Heart right ventricle (tissue), 16 donors: ENCODE measurements at places on chromosomes 2 and 18.

- DNase-seq = no peak
These were observed 41.9 kb downstream of the KCMF1 start for GRCh38 chr2:85012855-85013254.

DNA sequence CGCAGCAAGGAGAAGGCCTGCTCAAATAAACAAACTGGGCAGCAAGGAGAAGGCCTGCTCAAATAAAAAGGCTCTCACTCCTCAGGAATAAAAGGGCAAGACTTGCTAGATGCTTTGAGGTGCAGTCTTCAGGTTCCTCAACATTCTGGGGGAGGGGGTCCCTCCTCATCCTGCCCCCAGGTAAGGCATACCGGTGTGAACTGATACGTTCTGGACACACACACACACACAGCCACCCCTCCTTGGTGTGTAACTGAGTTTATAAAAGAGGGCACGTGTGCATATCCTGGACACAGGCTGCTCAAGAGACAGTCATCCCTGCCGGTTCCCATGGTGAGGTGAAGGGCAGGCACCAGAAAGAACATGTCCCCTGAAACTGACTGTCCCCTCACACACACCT, 4.5 kb downstream of the TEX261 start:
- no peak for DNase-seq

- DNase-seq = no peak
These were observed 24.3 kb downstream of the CERS6 start for GRCh38 chr2:168480356-168480755.

DNA sequence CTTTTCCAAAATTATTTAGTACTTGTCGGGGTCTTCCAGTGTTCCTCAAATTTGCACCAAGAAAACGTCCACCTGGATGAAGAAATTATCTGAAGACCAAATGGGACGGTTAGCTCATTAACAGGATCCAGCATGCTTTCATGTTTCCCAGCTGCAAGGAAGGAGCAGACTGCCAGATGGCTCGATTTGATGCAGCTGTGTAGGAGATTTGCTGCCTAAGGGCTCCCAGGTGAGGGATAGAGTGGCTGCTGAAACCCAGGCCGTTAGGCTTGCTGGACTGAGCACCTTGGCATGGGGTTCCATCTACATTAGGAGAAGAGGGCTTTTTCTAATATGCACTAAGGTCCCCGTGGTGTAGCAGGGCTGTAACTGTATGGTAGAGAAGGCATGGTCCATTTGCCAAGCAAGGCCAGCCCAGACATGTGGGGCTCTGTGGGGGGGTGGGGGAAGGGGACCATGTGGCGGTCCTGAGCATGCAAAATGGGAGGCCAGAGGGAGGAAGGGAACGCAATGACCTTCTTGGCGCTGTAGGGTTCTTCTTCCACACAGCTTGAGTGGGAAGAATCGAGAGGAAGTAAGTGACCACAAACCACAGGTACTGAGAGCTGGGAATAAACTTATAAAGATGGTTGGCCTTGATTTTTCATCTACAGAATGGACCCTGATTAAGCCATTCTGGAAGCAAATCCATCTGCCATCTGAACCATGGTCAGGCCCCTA, 144.0 kb downstream of the TMEM163 start:
- DNase-seq = no peak

- DNase-seq = no peak
These were observed 56.8 kb downstream of the ATF2 start for GRCh38 chr2:175111200-175111657.

DNA sequence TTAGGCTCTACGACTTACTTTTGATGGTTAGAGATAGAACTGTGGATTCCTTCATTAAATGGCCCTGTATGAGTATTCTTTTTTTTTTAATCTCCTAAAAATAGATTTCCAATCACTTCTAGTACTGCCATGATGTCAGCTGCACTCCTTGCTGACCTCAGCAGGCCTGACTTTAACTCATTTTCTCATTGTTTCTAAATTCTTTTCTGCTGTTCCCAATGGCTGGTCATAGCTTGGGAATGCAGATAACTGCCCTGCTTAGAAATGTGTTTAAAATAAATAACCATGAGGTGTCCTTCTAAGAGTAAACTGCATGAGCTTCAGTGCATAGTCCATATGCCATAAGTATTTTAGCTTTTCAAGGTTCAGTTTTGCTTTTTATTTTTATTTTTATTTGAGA, 15.7 kb downstream of the CCDC85A start:
- DNase-seq = no peak

DNA sequence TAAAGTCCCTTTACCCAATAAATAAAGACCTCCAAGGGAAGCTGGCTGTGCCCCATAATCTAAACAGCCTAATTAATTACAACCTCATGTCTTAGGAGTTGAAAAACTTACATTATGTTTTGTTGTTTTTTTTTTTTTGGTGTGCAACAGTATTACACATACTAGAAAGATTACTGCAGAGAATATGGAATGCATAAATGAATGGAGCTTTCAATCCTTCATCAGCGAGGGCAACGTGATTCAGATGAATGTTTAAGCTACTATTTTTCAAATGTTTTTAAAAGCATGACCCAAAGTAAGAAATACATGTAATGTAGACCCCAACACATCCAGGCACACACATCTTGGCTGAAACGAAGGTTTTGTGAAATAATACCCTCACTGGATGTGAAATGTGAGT, 167.1 kb upstream of the FN1 start:
- DNase-seq = no peak

DNA sequence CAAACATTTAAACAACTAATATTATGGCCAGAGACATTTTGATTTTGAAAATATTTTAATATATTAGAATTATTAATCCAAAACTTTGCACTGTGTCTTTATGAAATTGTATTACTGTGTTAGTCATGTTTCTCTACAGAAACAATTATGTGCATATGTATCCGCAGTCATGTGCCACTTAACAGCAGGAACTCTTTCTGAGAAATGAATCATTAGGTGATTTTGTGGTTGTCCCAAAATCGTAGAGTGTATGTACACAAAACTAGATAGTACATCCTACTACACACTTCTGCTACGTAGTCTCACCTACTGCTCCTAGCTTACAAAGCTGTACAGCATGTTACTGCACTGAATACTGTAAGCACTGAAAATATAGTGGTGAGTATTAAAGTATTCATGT, 479.2 kb upstream of the DSEL start:
- DNase-seq = no peak

GRCh38 chr2:172308253-172308935, 119.0 kb upstream of the ITGA6 start:
- DNase-seq = no peak

GRCh38 chr2:159209341-159210306, 76.9 kb downstream of the WDSUB1 start:
- no peak for DNase-seq

DNA sequence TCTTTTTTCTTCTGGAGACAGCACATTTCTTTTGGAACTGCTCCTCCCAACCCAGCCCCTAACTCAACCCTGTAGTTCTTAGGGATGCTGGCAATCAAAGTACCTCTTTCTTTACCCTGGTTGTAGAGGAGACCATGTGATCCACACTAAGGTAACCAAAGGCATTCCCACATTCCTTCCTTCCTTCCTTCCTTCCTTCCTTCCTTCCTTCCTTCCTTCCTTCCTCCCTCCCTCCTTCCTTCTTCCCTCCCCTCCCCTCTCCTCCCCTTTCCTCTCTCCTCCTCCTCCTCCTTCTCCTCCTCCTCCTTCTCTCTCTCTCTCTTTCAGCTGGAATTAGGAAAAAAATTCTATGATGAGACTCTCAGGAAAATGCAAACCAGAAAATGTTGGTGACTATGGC, 13.8 kb upstream of the RAPH1 start:
- no peak for DNase-seq

DNA sequence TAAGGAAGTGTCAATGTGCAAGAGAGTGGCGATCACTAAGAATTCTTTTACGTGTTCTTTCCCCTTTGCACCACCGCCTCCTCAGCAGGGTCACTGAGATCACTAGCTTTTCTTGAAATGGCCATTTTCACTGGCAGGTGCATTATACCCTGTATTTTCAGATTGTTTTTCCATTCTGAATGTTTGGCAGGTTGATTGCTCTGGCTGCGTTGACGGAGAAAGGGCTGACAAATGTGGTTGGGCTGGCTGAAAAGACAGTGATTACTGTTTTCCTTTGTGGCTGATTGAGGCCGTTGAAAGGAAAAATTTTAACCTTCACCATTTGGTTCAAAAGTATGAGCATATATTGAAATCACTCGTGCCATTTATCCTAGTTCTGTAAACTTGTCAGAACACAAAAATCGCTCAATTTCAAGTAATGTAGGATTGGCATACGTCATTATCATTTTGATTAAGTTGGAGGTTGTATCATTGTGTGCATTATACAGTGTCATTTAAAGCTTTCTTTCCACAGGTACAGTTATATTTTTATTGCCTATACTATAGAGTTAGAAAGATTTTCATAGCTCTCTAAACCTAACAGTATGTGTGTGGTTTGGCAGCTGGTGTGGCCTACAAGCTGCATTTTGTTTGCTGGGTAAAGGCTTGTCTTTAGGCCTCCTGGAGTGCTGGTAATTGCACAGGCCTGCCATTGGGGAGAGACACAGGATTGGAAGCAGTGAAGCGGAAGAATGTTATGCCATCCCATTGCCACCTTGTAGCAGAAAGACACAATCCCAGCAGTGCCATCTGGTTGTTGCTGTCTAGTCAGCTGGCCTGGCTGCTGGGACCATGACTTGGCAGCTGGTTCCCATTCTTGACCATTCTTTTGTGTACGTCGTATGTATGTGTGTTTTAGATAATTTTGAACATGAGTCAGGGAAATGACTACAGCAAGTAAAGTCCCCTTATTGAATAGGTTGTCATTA, 36.7 kb downstream of the DYNC1I2 start:
- DNase-seq = no peak

DNA sequence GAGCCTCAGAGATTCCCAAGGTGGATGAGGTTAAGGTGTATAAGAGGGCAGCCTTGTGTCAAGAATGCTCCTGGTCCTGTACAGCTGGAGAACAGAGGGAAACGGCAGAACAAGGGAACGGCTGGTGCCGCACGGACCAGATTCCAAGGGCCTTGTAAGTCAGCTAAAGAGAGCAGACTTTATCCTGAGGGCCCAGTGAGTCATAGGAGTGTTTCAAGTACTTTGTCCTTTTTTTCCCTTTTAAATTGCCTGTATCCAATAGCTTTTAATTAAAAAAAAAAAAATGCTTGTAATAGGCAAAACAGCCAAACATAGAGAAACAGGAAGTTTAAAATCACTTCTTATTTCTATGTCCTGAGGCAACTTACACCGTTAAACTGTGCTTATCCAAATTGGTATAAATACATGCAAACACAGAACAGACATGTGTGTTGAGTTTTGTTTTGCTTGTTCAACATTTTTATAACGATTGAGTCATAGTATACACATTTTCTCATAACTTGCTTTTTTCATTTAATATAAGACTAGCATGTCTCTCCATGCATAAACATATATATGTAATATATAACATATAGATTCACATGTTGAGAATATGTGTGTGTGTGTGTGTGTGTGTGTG, 42.1 kb upstream of the EVA1A start:
- no peak for DNase-seq

- DNase-seq = no peak
These were observed 36.6 kb upstream of the GORASP2 start for GRCh38 chr2:170892391-170892951.

DNA sequence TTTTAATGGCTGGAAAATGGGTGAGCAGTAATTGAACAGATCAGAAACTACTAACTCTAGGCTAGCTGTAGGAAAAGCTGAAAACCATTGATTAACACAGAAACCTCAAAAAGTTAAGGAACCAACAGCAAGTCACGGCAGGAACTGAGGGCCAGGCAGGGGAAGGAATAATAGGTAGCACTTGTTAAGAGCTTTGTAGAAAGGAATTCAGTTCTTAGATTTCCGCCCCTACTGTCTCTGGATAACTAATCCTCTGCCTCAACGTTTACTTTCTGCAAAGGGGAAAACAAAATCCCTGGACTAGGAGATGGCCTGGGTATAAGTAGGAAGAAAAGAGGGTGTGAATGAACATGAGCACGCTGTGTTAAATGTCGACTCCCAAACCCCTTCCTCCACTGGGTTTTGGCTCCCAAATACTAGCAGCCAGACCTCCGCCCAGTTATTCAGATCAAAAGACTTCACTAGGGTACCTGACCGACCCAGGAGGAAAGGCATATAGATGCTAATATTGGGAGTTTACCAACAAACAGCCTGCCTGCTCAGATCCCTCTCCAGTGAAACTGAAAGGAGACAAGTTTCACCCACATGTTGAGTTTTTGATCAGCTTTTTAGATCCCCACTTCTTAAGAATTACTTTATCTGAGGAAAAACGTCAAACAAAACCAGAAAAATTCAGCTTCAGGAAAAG, 12.4 kb downstream of the SMAD2 start:
- DNase-seq = no peak

GRCh38 chr2:100189387-100189786, 47.0 kb upstream of the AFF3 start:
- DNase-seq = no peak

DNA sequence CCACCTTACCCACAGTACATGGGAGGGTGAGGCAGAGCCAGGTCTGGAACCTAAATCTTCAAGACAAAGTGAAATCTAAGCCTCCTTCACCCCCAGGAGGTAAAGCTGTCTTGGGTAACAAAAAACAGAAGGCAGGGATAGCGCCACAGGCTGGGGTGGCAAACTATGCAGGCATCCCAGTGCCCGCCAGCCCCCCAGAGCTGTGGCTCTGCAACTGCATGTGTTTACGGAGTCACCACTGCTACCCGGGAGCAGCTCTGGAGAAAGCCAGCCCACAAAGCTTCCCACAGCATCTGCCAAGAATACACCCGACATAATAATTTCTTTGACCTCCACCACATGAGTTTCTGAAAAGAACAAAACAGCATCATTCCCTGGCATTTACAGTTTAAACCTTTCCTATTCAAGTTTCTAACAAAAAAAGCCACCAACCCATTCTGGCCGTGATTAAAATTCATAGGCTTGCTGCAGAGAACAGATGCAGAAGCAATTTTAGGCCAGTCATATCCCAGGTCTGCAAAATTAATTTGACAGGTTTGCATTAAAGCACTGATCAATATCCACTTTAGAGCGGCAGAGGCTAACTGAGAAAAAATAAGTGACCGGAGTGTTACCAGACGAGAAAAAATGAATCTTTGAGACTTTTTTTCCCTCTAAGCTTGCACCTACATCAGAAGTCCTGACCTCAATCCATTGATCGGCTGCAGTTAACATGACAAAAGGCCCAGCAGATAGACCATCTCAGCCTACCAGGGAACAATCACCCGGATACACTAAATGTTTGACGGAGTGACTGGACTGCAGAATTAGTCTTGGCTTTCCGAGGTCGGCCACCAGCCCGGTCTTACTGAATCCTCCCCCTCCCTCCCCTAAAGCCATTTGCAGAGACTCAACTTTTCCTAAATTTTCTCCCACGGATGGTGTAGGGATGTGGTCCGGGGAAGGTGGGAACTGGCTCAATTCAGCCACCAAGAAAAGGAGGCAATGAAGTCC, 309.6 kb upstream of the SKOR2 start:
- DNase-seq = no peak
